ENCODE measurements at places on chromosomes 16 and 17.

DNA sequence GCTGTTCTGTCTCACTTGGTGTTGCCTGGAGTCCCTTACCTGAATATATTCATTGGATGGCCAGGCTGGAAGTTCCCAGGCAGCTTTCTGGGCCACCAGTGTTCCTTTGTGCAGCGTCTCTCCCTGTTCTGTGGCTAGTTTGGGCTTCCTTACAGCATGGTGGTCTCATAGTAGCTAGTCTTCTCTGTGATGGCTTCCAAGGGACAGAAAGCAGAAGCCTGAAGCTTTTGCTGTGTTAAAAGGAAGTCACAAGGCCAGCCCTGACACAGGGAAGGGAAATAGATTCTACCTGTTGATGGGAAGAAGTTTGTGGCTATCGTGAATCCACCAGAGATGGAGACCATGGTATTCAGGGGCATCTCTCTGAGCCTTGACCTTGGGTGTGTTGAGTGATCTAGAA, 34.6 kb downstream of the PLCG2 start:
- no peak for DNase-seq

GRCh38 chr16:50151756-50152155, 1.4 kb upstream of the TENT4B start:
- peak; percentile 74 for DNase-seq

DNA sequence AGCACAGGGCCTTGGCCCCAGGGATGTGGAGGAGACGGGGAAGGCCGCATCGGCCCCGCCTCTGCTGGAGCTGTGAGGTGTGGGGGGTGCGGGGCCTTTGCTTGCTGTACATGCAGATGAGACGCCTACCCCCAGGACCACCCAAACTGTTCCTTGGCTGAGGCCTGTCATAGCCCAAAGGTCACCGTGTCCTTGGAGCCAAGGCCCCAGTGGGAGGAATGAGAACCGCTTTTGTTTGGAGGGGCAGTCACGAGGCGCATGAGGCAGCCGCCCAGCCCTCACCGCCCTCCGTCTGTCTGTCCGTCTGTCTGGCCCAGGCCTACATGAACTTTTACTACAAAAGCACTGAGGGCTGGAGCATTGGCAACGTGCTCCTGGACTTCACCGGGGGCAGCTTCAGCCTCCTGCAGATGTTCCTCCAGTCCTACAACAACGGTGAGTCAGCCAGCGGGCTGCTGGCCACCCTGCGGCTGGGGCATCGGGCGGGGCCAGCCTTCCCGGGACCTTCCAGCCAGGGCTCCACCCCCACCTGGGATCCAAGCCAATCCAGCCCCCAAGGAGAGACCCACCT, 8.8 kb downstream of the TAX1BP3 start:
- DNase-seq: no peak

GRCh38 chr17:58391302-58391984, 25.9 kb downstream of the RNF43 start:
- no peak for DNase-seq

All from mesenteric fat pad (tissue), 1 donor.